ENCODE measurements at places on chromosomes 4 and X. TPM values are rescaled to one million over a fixed set of nuclear protein-coding genes. Genes with fewer than 3 reads are reported as not detected.

DIPK2B gene
- not detected for total RNA-seq

F8A2 gene
- total RNA-seq, result not detected

PHOX2B gene
- total RNA-seq, result not detected

OTC gene
- not detected for total RNA-seq

MAGEA2B gene
- total RNA-seq, result not detected

NWD2 gene
- not detected for total RNA-seq

GNPDA2 gene
- total RNA-seq, result 18.7 TPM

DNA sequence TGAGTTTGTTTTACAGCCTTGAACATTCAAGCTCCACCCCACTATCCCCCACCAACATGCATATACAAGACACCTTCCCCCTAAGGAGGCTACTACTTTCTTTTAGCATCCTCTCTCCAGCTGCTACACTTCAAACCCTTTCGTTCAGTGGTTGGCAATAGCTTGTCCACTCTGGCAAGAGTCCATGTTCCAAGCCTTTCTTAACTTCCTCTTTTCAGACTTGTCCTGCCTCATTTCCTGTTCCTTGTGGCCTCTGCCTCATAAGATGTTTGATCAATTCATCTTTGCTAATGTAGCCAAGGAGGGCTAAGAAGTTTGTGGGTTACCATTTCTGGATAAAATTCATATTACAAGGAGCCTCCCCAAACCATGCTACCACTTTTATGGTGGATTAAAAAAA lies 20.8 kb upstream of the ZCCHC12 start:
- DNase-seq, result no peak

- no peak for DNase-seq
Observed at GRCh38 chr4:147407261-147408045, 73.4 kb upstream of the EDNRA start.

DNA sequence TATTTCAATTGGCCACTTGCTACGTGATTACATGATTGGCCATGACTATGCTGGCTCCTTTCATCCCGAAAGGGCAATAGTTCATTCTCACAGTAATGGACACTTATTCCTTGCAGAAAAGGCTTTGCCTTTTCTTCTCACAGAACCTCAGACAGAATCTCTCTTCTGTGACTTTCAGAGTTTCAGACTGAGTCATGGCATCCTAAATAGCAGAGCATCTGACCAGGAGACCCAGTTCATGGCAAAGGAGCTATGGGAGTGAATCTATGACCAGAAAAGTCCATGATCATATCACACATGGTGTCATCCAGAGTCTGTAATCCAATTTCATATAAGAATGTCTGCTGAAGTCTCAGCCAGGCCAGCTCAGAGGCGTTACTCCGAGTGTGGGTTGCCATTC lies 263.3 kb upstream of the CLNK start:
- DNase-seq, result no peak

DNA sequence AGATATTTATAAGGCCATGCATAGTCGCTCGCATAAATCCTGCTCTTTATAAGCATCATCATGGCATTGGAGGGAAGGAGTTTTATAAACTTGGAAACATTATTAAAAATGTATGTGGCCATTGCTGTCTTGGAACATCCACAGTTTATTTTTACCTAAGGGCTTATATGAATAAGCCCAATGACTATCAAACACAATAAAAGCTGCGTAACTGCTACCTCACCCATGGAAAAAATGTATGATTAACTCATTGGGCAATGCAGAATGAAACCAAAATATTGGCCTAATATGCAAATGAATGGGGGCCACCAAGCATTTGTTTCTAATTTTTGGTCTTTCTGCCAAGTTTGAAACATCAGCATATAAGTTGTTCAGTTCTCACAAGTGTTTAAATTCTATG lies 19.1 kb downstream of the GEMIN8 start:
- DNase-seq, result no peak

GRCh38 chr4:95821867-95822266 lies 18.0 kb upstream of the PDHA2 start:
- DNase-seq, result no peak

- no peak for DNase-seq
Observed at GRCh38 chr4:24489870-24490269, 94.5 kb downstream of the DHX15 start.

- no peak for DNase-seq
Observed at GRCh38 chrX:150692296-150692695, 900 bp upstream of the MTMR1 start.

GRCh38 chrX:73831500-73831899 lies 268.5 kb downstream of the CHIC1 start:
- DNase-seq, result no peak

DNA sequence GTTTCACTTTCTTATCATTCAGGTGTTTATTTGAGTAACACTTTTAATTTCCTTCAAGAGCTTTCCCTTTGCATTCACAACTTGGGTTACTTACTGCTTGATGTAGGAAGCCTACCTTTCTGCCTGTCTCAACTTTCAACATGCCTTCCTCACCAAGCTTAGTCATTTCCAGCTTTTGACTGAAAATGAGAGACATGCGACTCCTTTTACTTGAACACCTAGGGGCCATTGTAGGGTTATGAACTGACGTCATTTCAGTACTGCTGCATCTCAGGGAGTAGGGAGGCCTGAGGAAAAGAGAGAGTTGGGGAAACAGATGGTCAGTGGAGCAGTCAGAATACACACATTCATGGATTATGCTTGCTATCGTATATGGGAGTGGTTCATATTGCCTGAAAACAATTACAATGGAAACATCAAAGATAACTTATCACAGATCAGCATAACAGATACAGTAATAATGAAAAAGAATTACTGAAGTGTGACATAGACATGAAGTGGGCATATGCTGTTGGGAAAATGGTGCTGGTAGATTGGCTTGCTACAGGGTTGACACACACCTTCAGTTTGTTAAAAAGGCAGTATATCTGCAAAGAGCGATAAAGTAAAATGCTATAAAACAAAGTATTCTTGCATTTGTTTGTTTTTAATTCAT lies 25.7 kb downstream of the USP53 start:
- DNase-seq, result no peak

DNA sequence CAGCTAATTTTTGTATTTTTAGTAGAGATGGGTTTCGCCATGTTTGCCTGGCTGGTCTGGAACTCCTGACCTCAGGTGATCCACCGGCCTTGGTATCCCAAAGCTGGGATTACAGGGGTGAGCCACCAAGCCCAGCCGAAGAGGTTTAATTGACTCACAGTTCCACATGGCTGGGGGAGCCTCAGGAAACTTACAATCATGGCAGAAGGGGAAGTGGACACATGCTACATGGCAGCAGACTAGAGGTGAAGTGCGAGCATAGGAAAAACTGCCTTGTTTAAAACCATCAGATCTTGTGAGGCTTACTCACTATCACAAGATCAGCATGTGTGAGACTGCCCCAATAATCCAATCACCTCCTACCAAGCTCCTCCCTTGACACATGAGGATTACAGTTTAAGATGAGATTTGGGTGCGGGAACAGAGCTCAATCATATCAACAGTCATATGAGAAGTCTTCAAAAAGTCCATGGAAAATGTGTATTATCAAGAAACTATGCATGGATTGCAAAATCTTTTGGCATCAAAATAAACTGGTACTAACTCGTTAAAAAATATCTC lies 25.8 kb upstream of the RPL39 start:
- no peak for DNase-seq

DNA sequence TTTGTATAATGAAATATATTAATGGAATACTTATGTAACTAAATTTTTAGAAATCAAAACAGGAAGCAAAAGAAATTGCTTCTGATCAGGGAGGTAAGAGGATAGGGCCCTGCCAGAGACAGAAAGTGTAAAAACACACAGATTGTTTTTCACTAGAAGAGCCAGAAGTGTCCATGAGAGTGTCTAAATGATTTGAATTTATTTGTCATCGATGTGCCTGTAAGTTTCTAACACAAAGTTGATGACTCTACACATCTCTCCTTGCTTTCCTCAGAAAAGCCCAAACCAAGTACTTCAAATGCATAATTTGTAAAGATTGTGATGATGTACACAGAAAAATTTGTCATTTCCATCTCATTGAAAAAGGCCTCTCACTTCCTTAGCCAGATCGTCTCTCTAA lies 80.6 kb downstream of the TMEM156 start:
- DNase-seq, result no peak

GRCh38 chrX:40950546-40950945 lies 134.7 kb upstream of the USP9X start:
- DNase-seq, result no peak

Data from SJSA1 (cell line).